ENCODE measurements at places on chromosomes 11 and 22.

GRCh38 chr11:6682591-6682935 is 577 bp downstream of the MRPL17 start:
- no peak for DNase-seq

GRCh38 chr11:67349036-67349435 is 4.3 kb downstream of the POLD4 start:
- DNase-seq = no peak

DNA sequence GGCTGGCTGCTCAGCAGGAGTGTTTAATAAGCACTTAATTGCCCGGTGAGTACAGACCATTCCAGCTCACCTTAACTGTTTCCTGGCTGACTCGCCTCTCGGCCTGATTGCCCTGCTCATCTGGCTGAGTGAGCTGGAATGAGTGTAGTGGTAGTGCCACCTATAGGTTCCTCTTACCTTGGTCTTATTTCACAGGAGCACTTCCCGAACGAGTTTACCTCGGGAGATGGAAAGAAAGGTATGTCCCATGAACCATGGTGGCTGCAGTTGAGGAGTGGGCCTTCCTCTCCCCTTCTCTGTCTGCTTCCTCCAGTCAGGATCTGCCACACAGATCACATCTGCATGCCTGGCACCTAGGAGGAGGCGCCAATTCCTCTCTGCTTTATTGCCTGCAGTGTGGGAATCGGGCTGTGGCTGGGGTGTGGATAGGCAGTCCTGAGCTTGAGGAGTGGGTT is 26.7 kb downstream of the UPB1 start:
- DNase-seq = no peak

- no peak for DNase-seq
Observed at GRCh38 chr22:43823353-43823908, 11.3 kb upstream of the EFCAB6 start.

DNA sequence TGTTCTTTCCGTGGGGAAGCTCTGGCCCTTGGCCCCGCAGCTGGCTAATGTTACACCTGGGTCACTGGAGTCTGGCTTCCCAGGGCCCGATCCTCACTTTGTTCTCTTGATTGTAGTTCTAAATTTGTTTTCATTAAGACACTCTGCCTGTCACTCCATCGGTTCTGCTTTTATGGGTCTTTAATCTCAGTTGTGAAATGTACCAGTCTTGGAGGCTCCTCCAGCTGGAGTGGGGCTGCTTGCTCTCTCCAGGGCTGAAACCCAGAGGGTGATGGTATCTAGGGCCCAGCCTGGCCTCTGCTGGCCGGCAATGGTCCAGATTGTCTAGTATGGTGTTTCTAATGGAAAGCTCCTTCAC is 352.9 kb downstream of the TENM4 start:
- DNase-seq = no peak

GRCh38 chr11:42762348-42762747 is 549.4 kb upstream of the API5 start:
- DNase-seq = no peak

GRCh38 chr11:117820071-117820470 is 4.5 kb downstream of the FXYD2 start:
- no peak for DNase-seq

DNA sequence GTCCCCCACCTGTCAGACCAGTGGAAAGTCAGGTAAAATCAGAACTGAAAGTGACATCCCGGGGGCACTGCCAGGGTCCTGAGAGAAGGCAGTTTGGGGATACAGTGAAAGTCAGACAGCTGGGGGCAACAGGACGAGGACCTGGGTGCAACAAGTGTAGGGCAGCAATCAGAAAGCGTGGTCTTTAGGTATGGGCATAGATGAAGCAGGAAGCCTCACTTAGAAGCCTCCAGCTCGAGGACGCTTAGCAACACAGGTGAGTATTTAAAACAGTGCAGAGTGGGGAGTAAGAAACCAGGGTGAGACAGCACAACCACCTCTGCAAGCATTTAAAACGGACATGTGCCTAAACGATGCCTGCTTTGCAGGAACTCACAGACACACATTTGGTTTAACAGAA is 64.6 kb upstream of the POU2AF1 start:
- no peak for DNase-seq

GRCh38 chr22:34414467-34415440 is 494.5 kb upstream of the LARGE1 start:
- DNase-seq = no peak

DNA sequence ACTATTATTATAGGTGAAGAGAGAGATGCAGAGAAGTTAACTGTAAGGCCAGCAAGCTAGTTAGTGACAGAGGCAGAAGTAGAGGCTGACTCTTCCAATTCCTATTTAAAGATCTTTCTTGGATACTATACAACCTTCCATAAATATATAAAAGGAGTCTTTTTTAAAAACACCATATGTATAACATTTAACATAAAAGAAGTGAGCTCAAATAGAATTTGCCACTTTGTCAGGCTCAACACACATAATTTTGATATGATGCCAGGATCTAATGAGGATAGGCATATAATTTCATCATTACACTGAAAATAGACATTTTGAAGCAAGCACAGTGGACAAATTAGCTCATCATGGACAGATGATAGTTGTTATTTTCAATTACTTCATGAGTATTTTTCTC is 64.1 kb upstream of the MPPED2 start:
- no peak for DNase-seq

DNA sequence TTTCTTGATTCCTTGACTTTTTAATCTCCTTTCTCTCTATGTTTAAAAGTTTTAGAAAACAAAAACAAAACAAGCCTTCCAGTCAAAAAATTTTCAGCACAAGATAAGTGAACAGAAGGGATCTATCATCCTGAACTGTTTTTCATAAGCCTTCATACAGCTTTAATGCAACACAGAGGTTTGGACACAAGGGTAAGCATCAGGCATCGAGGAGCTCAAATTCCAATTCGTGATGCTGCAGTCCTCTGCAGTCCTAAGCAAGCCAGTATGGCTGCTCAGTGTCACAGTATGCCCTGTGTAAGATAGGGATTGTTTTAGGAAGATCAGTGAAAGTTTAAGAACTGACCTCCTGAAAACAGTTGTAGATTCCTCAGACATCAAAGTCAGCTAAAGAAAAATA is 740.9 kb downstream of the NTM start:
- no peak for DNase-seq

DNA sequence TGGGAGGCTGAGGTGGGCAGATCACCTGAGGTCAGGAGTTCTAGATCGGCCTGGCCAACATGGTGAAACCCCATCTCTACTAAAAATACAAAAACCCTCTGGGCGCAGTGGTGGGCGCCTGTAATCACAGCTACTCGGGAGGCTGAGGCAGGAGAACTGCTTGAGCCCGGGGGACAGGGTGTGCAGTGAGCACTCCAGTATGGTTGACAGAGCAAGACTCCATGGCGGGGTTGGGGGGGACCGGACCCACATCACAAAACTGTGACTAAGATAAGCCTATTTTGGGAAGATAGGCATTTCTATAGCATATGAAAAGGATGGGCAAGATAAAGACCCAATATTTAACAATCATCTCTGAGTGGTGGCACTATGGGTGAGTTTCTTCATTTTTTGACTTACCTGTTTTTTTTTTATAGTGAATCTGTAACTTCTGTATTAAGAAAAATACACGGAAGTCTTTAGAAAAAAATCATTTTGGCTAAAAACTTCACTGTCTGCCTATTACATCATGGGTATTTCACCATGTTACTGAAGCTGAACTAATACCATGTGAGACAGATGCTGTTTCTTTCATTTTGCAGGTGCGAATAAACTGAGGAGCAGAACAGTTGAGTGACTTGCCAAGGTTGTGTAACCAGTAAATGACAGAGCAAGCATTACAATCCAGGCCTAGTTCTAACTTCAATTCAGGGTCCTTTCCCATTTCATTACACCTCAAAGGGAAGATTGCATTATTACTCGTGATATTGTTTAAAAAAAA is 2.5 kb downstream of the CELF1 start:
- DNase-seq = no peak

DNA sequence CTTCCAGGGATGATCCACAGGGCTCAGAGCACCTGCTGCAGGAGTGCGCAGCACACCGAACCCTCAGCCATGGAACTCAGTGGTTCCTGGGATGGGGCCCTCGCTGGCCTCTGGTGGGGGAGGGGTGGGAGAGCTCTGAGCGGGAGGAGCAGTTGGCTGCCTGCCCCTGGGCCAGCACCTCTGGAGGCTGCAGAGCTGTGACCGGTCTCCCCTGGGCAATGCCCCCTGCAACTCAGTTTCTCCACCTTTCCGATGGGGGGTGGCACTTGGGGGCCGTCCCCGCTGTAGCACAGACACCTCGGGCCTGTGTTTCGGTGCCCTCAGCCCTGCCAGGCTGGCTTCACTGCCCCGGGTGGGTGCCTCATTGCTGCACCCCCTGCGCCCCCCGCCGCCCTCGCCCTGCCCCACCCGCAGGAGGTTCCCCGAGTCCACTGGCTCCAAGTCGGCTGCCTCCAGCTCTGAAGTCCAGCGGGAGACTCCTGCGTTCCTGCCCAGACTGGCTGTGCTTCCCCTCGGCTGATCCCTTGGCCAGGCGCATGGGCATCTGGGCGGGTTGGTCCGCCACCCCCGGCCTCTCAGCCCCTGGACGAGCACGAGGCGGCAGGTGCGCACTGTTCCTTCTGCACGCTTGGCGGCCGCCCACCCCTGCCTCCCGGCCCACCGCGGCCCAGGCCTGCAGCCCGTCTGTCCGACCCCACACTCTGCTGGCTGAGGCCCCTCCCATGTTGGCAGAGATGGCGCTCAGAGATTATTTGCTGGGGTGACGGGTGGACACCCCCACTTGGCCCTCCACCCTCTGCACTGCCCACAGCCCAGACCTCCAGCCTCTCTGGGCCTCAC is 1.8 kb downstream of the MUC6 start:
- no peak for DNase-seq

GRCh38 chr11:108906826-108907225 is 242.0 kb downstream of the DDX10 start:
- no peak for DNase-seq

All from stimulated activated CD8-positive, alpha-beta memory T cell treated with anti-CD3 and anti-CD28 coated beads, Interleukin-15, amount 100 ng/mL, for 1 hour (primary cell).